Activated CD8-positive, alpha-beta memory T cell treated with anti-CD3 and anti-CD28 coated beads, Interleukin-2, amount 10 ng/mL, durations not matched to agents 7 days and 5 days (primary cell): ENCODE measurements at places on chromosomes 12 and 14. TPM values are rescaled to one million over a fixed set of nuclear protein-coding genes. Genes with fewer than 3 reads are reported as not detected.

- H3K27ac ChIP-seq = no peak overlapping the region
- no peak for DNase-seq
- H3K36me3 ChIP-seq = no peaks in the 10 kb centered on the region
- peaks cover 2% of the 10 kb centered on the region for H3K27me3 ChIP-seq
- H3K4me1 ChIP-seq = no peaks in the 10 kb centered on the region
These were observed 58.6 kb downstream of the C14orf132 start for GRCh38 chr14:96097752-96098151.

- no peak overlapping the region for H3K4me3 ChIP-seq
- no peaks in the 10 kb centered on the region for H3K27me3 ChIP-seq
- H3K27ac ChIP-seq = peak overlapping the region; percentile 75
- peak; percentile 83 for DNase-seq
These were observed 13.5 kb downstream of the DHRS7 start for GRCh38 chr14:60151715-60152114.

- H3K27me3 ChIP-seq = peaks cover 26% of the 10 kb centered on the region
- no peak overlapping the region for H3K4me3 ChIP-seq
- H3K36me3 ChIP-seq = no peaks in the 10 kb centered on the region
- H3K4me1 ChIP-seq = peaks cover 3% of the 10 kb centered on the region
- DNase-seq = no peak
These were observed 42.8 kb downstream of the RPGRIP1 start for GRCh38 chr14:21322716-21323115.

- no peak overlapping the region for H3K27ac ChIP-seq
- H3K4me3 ChIP-seq = no peak overlapping the region
- H3K4me1 ChIP-seq = peaks cover 2% of the 10 kb centered on the region
- H3K27me3 ChIP-seq = no peaks in the 10 kb centered on the region
These were observed 5.1 kb upstream of the ENDOU start for GRCh38 chr12:47730341-47730744.

GRCh38 chr14:24437020-24437735 lies 5.4 kb downstream of the SDR39U1 start:
- peaks cover 69% of the 10 kb centered on the region for H3K4me1 ChIP-seq
- DNase-seq = no peak
- H3K4me3 ChIP-seq = no peak overlapping the region

GRCh38 chr12:1616233-1617066 lies 12.6 kb upstream of the WNT5B start:
- no peak for DNase-seq
- no peak overlapping the region for H3K4me3 ChIP-seq
- H3K27me3 ChIP-seq = peaks cover 36% of the 10 kb centered on the region
- peaks cover 37% of the 10 kb centered on the region for H3K4me1 ChIP-seq

DNA sequence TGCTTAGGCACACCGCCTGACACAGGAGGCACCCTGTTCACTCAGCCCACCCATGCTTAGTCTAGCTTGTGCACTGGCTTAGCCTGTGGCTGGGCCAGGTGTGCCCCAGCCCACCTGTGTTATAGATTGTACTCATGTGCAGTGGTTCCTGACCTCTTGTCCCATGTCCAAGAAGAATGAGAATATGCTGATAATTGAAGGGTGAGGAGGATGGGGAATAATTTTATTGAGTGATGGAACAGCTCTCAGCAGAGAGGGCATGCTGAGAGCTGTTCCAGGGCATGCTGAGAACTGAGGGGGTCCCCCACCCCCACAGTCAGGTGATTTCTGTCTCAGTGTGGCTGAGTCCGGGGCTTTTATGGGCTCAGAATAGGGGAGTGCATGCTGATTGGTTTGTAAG lies 395.9 kb downstream of the FUT8 start:
- H3K27ac ChIP-seq = no peak overlapping the region
- no peak for DNase-seq
- peaks cover 4% of the 10 kb centered on the region for H3K4me1 ChIP-seq
- H3K4me3 ChIP-seq = no peak overlapping the region
- H3K27me3 ChIP-seq = peaks cover 10% of the 10 kb centered on the region

DNA sequence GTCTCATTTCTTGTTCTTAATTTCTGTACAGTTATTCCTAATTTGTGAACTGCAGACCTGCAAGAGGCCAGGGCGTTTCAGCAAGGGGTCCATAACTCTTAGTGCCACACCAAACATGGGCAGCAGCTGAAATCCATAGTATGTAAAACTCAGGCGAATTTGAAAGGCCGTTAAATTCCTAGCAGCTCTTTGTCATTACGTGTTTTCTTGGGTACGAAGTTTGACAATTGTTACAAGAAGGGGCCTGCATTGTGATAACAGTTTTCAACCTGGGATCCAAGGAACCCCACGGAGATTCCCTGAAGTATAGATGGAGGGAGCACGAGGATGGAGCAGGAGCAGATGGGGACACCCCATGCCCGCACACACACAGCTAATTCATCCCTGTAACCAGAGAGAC lies 288.0 kb downstream of the ZFP36L1 start:
- no peak overlapping the region for H3K27ac ChIP-seq
- DNase-seq = no peak
- no peaks in the 10 kb centered on the region for H3K27me3 ChIP-seq

GRCh38 chr14:90213099-90213748 lies 43.1 kb upstream of the PSMC1 start:
- no peak overlapping the region for H3K4me3 ChIP-seq
- no peaks in the 10 kb centered on the region for H3K4me1 ChIP-seq
- peaks cover 8% of the 10 kb centered on the region for H3K27me3 ChIP-seq
- no peak overlapping the region for H3K27ac ChIP-seq
- no peaks in the 10 kb centered on the region for H3K36me3 ChIP-seq
- DNase-seq = peak; percentile 25

GRCh38 chr14:89912667-89913211 lies 41.8 kb downstream of the EFCAB11 start:
- no peak for DNase-seq
- H3K4me1 ChIP-seq = no peaks in the 10 kb centered on the region
- no peak overlapping the region for H3K27ac ChIP-seq
- no peaks in the 10 kb centered on the region for H3K36me3 ChIP-seq
- no peak overlapping the region for H3K4me3 ChIP-seq

DNA sequence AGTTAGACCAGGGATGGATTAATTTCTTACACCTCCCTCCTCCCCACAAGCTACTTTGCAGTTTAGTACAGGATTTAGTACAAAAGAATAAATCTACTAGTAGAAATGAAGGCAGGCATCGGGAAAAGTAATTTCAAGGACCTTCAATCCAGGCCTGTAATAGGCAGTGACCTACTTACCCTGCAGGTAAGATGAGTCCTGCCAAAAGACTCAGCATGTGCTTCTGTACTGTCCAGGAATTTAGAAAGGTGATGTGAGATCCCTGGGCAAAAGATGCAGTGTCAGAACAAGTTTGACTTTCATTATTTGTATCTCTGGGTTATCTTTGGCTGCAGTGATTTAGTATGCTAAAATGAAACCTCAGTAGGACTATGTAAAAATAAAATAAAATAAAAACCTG lies 403.0 kb downstream of the NOVA1 start:
- no peaks in the 10 kb centered on the region for H3K36me3 ChIP-seq
- H3K4me3 ChIP-seq = no peak overlapping the region
- no peak overlapping the region for H3K27ac ChIP-seq
- DNase-seq = no peak

DNA sequence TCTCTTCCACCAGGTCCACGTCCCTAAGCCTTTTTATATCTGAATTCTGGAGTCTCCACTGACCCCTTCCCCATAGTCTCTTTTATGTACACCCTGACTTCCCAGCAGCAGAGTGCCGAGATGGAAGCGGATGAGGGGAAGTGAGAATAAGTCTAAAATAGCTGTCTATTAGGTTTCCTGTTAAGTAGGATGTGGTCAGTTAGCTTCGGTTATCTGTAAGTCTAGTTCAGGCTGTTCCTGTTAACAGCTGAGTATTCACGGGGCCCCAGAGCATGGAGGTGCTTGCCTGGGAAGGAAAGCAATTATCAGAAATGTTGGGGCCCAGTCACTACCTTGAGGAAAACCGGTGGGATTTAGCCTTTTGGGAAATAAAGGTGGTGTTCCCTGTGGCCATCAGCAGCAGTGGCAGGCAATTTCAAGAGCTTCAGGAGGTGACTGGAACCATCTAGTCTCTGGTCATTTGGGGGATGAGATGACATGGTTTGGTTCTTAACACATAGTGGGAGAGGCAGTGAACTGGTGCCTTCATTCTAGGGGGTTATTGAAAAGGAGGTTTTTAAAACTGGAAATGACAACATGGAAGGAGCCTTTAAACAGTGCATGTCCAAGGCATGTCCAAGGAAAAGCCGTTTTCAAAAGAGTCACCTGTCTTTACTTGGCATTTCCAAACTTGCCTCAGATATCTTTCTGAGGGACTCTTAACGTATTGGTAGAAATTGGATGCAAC lies 21.8 kb downstream of the CHST11 start:
- H3K4me1 ChIP-seq = peaks cover 85% of the 10 kb centered on the region
- H3K4me3 ChIP-seq = peak overlapping the region; percentile 81
- peak overlapping the region; percentile 97 for H3K27ac ChIP-seq

DNA sequence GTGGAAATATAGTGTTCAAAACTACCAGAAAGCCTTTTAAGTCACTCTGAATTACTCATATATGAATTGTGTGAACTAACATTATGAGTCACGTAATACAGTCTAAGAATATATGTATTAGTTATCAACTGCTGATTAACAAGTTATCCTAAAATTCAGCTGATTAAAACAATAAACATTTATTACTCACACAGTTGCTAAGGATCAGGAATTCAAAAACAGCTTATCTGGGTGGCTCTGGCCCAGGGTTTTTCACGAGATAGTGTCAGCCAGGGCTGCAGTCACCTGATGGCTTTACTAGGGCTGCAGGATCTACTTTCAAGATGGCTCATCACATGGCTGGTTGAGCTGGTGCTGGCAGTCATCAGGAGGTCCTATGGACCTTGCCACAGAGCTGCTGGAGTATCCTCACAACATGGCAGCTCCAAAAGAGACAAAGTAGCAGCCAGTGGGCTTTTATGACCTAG lies 36.5 kb downstream of the CORO1C start:
- no peaks in the 10 kb centered on the region for H3K27me3 ChIP-seq
- peak; percentile 55 for DNase-seq
- H3K4me3 ChIP-seq = no peak overlapping the region
- H3K36me3 ChIP-seq = peaks cover 18% of the 10 kb centered on the region

GRCh38 chr12:61891632-61892031 lies 368.6 kb upstream of the USP15 start:
- H3K27me3 ChIP-seq = no peaks in the 10 kb centered on the region
- no peaks in the 10 kb centered on the region for H3K36me3 ChIP-seq
- no peak overlapping the region for H3K4me3 ChIP-seq
- no peak for DNase-seq

DNA sequence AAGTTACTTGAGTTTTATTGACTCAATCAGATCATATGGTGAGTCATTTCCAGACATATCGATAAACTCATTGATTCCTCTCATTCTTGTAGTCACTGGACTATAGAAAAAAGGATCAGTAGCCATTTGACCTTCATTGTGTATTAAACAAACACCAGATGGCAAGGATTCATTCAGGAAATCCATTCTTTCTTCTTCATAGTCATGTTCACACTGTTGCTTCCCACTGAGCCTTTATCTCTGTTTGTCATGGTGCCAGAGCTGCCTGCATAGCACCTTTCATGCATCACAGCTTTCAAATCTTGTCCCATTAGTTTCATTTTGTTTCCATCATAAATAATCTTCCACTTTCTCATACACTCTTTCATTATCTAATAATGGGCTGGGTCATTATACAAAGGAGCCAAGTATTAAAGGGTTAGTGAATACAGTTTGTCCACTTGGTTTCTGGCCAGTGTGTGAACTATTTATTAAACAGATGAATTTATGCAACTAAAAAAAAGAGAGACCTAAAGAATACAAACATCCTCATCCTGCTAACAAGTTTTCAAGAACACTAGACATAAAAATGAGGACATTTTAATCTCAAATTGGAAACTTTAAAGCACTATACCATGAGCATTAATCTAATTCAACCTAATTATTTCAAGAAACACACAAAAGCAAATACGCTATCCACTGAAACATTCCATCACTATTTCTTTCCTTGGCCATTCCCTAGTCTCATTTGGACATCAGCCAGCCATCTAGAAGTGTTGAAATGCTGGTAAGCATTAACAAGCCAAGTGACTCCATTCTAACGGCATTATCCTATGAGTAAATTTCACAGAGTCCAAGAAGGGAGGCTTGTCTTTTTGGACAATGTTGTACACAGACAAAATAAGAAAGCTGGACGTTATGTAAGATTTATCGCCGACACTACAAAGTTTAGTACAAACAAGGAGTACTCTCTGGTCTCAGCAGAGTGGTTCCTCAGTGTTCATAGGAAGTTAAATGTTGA lies 476.5 kb downstream of the FOXG1 start:
- DNase-seq = no peak
- no peaks in the 10 kb centered on the region for H3K36me3 ChIP-seq
- H3K27ac ChIP-seq = no peak overlapping the region

DNA sequence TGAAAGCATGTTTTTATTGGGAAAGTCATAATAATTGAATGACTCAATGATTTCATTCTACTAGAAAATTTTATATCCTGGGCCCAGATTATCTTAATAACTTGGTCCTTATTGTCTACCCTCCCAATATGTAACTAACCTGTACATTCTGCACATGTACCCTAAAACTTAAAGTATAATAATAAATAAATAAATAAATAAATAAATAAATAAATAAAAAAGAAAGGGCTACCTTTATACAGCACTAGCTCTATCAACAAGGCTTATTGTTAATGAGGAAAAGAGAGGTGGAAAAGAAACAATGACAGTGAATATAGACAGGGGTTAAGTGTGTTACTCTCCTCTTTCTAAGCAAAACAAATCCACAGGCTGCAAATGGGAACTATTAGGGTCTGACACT lies 83.6 kb downstream of the GRIN2B start:
- H3K4me1 ChIP-seq = no peaks in the 10 kb centered on the region
- H3K4me3 ChIP-seq = no peak overlapping the region
- H3K36me3 ChIP-seq = no peaks in the 10 kb centered on the region
- no peak for DNase-seq

GRCh38 chr12:32688786-32689185 lies 9.7 kb downstream of the DNM1L start:
- H3K27ac ChIP-seq = no peak overlapping the region
- no peak for DNase-seq
- H3K4me3 ChIP-seq = no peak overlapping the region
- peaks cover 26% of the 10 kb centered on the region for H3K4me1 ChIP-seq
- peaks cover 31% of the 10 kb centered on the region for H3K36me3 ChIP-seq

GRCh38 chr12:55930771-55931316 lies at the start of gene DGKA:
Gene DGKA (plus strand): TSS chr12:55931162. CDS start chr12:55936504, 5,342 bp downstream.
- H3K27me3 ChIP-seq = no peaks in the 10 kb centered on the region
- DNase-seq = peak; percentile 90
- peaks cover 58% of the 10 kb centered on the region for H3K4me1 ChIP-seq
- H3K4me3 ChIP-seq = peak within 1 kb of the TSS; percentile 96

GRCh38 chr12:108713471-108713870 lies 17.8 kb downstream of the CORO1C start:
- H3K27ac ChIP-seq = no peak overlapping the region
- peaks cover 1% of the 10 kb centered on the region for H3K36me3 ChIP-seq
- no peak for DNase-seq
- no peaks in the 10 kb centered on the region for H3K4me1 ChIP-seq
- no peaks in the 10 kb centered on the region for H3K27me3 ChIP-seq

GRCh38 chr12:13538136-13538535 lies 341.6 kb downstream of the EMP1 start:
- DNase-seq = no peak
- H3K36me3 ChIP-seq = no peaks in the 10 kb centered on the region
- no peak overlapping the region for H3K4me3 ChIP-seq
- no peak overlapping the region for H3K27ac ChIP-seq
- H3K4me1 ChIP-seq = peaks cover 3% of the 10 kb centered on the region
- H3K27me3 ChIP-seq = peaks cover 17% of the 10 kb centered on the region

Gene MMAB
- 40.9 TPM for total RNA-seq

Gene TPH2
- total RNA-seq = not detected

Gene KRT6A
- total RNA-seq = not detected

Gene CCDC198
- not detected for total RNA-seq

Gene MYO1A
- 0.82 TPM for total RNA-seq

Gene OAS3
- 394 TPM for total RNA-seq

Gene NAP1L1
- 655 TPM for total RNA-seq

Gene HVCN1
- 11.7 TPM for total RNA-seq

Gene CCDC196
- not detected for total RNA-seq

Gene NOVA1
- not detected for total RNA-seq
